NCI-H526 treated with DMSO at 0.1 percent for 48 hours (cell line): ENCODE measurements at places on chromosomes 1 and 21.

- DNase-seq = peak; percentile 53
Measured at GRCh38 chr1:54488779-54489626, 59.0 kb upstream of the ACOT11 start.

GRCh38 chr1:24018611-24019580 lies 38.8 kb upstream of the SRSF10 start:
- no peak for DNase-seq

DNA sequence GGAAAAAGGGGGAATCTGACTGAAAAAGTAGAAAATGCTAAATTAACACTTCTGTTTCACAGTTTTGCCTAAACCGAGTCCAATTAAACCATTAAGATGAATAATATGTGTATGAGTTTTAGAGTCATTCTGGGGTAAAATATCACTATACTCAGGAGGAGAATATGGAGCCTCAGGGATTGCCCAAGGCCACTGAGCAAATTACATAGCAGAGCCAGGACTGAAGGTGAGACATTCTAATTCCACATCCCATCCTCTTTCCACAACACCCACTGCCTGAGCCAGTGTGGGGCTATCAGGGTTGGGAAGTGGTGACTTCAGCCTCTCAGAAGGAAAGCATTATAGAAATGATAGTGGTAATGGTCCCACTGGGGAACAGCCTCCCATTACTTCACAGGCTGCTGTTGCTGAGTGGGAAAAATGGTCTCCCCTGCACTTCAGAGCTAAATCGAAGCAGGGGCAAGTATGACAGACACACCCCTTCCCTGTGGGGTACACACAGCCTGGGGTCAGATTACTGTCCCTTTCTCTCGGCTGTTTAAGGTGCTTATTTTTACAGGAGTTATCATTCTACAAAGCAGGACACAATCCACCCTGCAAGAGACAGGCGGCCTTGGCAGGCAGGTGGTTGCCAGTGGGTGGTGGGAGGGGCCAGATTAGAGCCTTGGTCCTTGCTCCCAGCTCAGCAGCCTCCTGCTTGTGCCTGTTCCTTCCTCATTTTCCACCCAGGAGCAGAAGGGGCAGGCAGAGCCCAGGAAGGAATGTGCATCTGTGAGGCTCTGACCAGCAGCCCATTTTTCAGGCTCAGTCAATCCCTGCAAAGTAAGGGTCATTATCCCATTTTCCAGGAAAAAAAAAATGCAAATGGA lies 9.5 kb upstream of the BCAR3 start:
- DNase-seq = no peak

- DNase-seq = no peak
Measured at GRCh38 chr21:35833991-35834390, 226.3 kb downstream of the SETD4 start.

GRCh38 chr21:26834181-26834905 lies 10.9 kb downstream of the ADAMTS1 start:
- no peak for DNase-seq

DNA sequence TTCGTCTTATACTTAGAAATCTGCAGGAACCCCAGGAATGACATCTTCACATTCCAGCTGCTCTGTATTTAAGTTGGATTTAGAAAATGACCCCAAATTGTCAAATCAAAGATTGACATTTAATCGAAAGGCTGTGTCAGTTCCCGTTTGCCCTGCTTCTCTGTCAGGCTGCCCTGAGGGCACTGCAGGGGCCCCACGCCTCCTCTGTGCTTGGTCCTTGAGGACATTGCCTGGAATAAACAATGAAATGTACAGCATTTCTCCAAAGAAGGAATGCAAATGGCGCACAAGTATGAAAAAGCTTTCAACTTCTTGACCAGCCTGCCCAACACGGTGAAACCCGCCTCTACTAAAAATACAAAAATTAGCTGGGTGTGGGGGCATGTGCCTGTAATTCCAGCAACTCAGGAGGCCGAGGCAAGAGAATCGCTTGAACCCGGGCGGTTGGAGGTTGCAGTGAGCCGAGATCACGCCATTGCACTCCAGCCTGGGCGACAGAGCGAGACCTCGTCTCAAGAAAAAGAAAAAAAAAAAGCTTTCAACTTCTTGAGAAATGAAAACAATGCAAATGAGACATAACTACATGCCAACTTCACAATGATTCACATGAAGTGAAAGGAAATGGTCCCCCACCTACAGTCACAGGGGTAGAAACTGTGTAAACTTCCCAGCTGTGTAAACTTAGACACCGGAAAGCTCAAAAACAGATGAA lies 3.0 kb downstream of the TMPRSS3 start:
- DNase-seq = no peak

DNA sequence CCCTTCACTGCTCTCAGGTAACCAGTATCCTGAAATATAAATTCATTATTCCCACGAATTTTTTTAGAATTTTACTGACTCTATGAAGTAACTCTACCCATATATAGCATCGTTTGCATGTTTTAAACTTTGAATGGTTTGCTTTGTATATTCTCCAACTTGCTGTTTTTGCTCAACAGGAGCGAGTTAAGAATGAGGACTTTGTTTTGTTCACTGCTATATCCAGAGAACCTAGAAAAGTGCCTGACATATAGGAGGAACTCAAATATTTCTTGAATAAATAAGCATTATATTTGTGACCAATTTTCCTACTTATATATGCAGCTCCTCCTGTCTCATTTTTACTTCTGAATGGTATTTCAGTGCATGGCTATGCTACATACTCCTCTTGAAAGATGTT lies 43.4 kb downstream of the NUF2 start:
- DNase-seq = no peak

DNA sequence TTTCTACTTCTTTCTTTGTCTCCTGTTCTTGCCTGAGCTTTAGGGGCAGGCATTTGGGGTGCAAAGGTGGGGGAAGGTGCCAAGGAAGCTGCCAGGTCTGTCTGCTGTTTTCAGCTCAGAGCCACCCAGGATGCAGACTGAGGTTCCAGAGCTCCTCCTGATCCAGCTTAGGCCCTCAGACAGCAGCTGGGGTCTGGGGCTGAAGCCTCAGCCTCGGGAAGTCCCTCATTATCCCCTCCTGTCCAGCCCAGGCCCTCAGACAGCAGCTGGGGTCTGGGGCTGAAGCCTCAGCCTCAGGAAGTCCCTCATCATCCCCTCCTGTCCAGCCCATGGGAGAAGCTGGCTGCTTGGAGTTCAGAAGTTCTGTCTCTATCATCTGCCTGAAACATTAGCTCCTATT lies 257.7 kb upstream of the CSF3R start:
- DNase-seq = no peak

DNA sequence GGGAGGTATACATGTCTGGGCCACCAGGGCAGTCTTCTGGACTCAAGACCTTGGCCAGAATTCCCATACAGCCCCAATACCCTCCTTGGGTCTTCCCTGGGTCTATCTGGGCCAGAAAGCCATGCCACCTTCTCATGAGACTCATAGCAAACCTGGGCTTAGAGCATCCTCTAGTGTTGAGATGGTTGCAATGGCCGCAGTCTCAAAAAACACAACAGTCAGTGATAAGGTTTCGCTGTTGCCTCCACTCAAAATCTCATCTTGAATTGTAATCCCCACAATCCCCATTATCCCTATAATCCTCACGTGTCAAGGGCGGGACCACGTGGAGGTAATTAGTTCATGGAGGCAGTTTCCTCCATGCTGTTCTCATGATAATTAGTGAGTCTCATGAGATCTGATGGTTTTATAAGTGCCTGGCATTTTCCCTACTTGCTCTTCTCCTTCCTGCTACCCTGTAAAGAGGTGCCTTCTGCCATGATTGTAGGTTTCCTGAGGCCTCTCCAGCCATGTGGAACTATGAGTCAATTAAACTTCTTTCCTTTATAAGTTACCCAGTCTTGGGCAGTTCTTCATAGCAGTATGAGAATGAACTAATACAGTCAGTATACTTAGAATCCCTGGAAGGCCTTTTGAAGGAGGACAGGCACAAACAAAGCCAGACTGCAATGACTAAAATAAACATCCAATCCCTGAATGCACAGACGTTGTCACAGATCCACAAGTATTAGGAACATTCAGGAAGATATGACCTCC lies 77.0 kb downstream of the CTH start:
- no peak for DNase-seq

GRCh38 chr21:14722841-14723483 lies 176.8 kb upstream of the SAMSN1 start:
- DNase-seq = no peak

DNA sequence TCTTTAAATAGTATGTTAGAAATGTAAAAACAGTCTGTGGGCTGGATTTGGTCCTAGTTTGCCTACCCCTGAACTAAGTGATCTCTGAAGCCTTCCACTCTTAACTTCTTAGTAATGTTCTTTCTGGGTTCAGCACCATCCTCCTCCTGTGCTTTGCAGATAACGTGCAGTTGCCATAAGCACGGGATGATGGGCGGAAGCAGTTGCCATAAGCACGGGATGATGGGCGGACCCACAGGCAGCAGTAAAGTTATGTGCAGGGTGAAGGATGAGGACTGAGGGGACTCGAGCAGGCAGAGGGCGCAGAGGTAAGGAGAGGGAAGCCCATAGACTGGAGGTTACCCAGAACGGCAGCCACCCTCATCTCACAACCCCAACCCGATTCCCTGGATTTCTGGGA lies 25.6 kb downstream of the GPA33 start:
- no peak for DNase-seq

DNA sequence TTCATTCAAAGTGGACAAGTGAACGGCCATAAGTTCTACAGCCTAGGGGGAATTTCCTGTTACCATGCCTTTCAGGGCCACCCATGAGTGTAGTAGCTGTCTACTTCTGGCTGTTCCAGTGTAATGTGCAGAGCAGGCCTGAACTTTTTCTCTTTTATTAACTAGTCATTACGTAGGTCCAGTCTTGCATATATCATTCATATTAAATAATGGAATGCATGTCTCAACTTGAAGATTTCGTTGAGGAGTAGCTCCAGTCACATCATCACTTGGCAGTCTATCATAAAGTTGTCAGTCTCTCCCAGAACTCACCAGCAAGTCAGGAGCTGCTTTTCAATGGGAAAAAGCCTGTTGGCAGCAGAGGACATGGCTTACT lies 12.0 kb upstream of the GIPC2 start:
- no peak for DNase-seq

GRCh38 chr1:75330624-75331023 lies 196.4 kb downstream of the LHX8 start:
- no peak for DNase-seq

DNA sequence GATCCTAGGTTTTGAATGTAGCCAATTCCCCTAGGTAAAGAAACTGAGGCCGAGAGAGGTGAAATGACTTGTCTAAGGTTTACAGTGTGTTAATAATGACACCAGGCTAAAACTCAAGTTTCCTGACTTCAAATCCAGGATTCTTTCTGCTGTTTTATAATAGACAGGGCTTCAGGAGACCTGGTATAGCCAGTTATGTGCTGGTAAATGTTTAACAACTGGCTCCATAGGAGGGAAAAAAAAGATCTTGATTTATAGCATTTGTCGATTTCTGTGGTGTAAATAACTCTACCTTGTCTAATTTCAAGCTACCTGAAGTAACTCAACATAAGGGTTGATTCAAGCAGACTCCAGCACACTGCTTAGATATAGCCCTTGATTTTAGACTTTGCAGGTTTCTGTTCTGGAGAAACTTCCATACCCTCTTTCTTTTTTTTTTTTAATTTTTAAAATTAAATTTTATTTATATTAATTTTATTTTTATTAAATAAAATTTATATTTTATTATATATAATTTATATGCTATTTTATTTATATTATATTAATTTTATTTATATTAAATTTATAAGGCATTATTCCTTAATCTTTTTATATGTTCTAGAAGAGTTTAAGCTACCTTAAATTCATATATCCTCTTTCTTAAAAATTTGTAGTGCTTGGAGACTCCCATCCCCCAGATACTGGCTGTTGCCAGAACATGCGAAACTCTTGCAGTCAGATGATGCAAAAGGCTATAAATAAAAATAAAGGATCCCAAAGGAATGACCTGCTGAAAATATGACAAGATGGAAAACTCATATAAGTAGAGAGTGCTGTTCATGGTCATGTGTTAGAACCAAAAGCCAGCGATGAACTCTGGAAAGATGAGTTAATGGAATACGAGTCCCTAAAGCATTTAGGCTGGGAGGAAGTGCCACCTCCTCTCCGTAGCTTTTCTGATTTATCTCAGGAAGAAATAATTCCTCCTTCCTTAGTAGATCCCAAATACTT lies 35.4 kb upstream of the SRSF10 start:
- no peak for DNase-seq

- DNase-seq = no peak
Measured at GRCh38 chr1:151992303-151993083, 1.2 kb downstream of the S100A10 start.

DNA sequence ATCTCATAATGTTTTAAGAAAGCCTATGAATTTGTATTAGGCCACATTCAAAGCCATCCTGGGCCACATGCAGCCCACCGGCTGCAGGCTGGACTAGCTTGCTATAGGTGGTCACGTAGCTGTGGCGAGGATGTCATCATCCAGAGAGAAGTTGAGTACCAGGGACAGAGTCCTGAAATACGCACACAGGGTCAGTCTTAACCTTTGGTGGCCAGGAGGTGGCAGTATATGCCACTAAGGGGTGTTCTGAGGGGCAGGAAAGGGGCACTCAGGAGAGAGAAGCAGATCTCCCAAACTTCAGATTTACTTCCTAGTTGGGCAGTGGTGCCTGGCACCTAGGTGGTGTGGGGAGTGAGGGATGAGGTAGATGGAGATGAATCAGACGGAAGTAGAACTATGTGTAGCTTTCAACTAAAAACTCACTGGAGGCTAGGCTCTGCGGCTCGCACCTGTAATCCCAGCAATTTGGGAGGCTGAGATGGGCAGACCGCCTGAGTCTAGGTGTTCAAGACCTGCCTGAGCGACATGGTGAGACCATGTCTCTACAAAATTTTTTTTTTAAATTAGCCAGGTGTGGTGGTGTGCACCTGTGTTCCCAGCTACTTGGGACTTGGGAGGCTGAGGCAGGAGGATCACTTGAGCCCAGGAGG lies 16.3 kb upstream of the CDK18 start:
- DNase-seq = peak; percentile 4

DNA sequence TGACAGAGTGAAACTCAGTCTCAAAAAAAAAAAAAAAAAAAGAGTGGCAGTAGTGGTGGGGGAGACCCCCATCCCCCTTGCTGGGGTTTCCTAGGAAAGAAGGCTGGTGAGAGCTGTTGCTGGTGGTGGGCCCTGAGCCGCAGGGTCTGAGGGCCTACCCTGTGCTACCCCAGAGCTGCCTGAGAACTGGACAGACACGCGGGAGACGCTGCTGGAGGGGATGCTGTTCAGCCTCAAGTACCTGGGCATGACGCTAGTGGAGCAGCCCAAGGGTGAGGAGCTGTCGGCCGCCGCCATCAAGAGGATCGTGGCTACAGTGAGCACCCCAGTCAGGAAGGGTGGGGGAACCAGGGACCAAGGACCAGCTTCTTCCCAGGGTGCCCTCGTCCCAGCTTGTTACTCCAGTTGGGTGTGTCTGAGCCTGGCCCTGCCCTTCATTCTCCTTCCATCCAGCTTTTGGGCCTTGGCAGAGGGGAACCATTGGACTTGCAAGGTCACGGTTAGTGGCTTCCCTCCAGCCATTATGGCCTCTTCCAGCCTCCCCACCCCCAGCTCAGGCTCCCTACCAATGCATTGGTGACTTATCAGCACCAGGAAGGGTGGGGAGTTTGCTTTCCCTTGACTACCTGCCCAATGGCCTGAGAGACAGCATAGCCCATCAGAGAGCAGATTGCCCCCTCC lies 10.5 kb downstream of the LDLRAP1 start:
- no peak for DNase-seq

- DNase-seq = no peak
Measured at GRCh38 chr1:23791516-23792047, 637 bp downstream of the LYPLA2 start.
